ENCODE measurements at places on chromosomes 3 and 15.

DNA sequence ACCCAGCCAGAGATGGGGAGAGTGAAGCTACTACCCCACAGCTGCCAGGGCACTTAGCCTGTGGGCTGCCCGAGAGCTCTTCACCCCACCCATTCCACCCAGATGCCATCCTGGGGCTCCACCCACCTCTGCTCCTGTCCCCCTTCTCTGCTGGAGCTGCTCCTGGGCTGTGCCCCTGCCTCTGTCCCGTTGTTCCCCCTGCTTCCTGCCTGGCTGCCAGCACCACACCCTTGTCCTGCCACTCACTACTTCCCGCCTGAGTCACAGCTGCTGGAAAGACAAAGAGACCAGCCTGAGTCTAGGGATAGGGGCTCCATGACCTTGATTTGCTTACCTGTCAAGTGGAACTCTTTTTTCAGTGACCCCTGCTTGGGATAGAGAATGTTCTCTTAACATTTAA lies 12.4 kb downstream of the GNAI2 start:
- DNase-seq, result peak; percentile 61

DNA sequence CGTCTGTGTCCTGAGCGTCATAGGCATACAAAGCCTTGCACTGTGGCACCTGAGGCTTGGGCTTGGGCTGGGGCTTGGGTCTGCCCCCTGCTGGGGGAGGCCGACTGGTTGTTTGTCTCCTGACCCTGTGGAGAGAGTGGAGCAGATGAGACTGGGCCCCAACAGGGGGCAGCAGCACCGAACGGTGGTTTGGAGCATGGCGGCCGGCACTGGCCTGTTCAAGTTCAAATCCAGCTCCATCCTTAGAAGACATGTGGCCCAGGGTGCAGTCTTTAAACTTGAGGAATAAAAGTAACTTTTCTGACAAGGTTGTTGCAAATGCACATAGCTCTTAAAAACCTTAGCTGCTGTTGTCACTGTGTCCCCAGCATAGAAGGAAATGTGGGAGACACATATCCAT lies 33.3 kb downstream of the CCNB2 start:
- peak; percentile 3 for DNase-seq

- no peak for DNase-seq
Measured at GRCh38 chr3:190340071-190340470, 17.8 kb upstream of the CLDN1 start.

DNA sequence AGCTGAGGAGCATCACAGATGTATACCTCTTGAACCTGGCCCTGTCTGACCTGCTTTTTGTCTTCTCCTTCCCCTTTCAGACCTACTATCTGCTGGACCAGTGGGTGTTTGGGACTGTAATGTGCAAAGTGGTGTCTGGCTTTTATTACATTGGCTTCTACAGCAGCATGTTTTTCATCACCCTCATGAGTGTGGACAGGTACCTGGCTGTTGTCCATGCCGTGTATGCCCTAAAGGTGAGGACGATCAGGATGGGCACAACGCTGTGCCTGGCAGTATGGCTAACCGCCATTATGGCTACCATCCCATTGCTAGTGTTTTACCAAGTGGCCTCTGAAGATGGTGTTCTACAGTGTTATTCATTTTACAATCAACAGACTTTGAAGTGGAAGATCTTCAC lies 3.0 kb downstream of the CCR8 start:
- no peak for DNase-seq

GRCh38 chr3:37254316-37254715 lies 79.9 kb upstream of the LRRFIP2 start:
- DNase-seq, result no peak

DNA sequence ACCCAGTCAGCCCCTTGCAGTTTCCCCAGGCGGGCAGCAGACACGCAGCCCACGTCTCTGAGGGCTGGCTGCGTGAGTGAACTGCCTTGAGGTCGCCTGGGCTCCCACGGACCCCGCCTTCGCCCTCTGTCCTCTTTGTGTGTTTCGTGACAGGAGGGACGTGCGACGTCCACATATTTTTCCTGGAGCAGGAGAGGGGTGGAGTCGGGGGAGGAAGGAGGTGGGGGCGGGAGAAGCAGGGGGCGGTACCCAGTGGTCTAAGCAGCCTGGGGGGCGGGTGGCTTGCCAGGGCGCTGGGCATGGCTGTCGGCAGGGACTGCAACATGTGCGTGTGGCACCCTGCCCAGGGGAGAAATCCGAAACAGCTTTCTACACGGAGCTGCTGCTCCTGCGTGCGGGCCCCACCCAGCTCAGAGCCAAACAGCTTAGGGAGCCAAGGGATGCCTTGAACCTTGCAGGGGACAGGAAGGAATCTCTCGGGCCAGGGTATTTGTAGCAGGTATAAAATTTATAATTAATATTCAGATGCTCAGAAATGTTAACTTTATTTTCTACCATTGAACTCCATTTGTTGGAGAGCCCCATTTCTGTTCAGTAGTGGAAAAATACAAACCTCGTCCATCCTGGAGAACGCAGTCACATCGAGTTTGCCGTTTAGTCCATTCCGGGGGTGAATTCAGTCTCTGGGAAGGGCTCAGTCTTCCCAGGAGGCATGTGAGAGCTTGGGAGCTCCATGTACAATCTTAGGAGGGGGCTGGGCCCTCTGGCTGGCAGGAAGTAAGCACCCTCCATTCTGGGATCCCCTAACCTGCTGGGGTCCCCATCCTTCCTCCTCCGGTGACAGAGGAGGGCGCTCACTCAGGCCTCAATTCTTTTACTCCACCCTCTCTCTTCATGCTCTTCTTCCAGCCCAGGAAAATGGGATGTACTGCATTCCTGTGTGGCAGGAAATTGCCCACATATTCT lies 79.1 kb upstream of the MEF2A start:
- peak; percentile 97 for DNase-seq

DNA sequence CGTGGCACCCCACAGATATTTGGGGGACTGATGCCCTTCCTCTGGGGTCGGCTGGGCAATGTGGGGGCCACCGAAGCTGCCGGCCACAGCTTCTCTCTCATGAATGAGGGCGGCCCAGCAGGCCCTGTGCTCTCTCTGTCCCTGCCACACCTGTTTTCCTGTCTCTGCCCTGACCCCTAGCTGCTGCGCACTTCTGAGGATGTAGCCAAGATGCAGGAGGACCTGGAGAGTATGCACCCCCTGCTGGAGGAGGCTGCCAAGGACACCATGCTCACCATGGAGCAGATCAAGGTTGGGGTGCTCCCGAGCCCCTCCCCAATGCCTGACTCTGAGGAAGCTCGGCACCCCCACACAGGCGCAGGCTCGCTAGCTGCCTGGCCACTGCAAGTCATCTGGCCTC lies 59.7 kb downstream of the SEMA3G start:
- peak; percentile 25 for DNase-seq

GRCh38 chr3:41095702-41096101 lies 103.6 kb upstream of the CTNNB1 start:
- DNase-seq, result no peak

- no peak for DNase-seq
Measured at GRCh38 chr15:52551762-52552161, 17.1 kb downstream of the ARPP19 start.

DNA sequence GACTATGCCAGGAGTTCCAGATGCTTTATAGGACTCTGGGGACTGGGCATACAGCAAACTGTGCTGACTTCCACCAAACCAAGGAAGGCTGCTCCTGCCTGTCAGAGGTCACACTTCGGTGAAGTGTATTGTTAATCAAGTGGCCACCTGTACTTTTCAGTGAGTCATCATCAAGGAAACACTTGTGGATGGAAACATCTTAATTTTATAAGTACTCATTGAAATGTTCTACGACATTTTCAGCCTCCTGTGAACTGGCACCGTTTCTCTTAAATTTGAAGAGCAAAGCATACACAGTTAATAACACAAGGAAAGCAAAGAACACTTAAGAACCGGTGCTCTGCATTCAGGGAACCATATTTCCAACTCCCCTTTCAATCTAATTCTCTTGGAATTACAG lies 801.7 kb upstream of the DPPA4 start:
- no peak for DNase-seq

DNA sequence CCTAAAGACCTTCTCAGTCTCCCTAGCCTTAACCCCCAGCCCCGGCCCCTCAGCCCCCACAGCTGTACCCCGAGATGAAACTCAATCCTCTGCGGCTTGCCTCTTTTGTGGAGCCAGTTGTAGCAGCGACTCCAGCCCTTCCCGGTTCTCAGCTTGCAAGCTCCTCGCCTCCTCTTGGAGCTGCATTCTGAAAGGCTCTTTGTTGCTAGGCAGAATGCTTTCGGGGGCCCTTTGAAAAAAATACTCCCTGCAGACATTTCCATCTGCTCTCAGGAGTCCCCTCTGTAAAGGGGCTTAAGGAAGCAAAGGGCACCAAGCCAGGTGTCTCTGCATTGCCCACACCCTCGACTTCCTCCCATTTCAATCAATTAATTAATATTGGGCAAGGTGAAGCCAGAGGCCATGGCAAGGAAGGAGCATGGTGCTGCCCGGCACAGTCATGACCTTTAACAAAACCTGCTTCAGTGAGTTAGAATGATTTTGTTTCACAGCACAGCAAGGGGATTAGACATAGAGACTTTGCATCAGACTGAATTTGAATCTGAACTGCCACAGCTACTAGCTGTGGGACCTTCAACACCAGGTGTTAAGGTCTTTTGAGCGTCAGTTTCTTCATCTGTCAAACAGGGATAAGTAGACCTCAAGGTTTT lies 65.5 kb downstream of the SRGAP3 start:
- peak; percentile 11 for DNase-seq

- DNase-seq, result no peak
Measured at GRCh38 chr3:10523561-10523960, 18.2 kb upstream of the ATP2B2 start.

- DNase-seq, result peak; percentile 73
Measured at GRCh38 chr3:31077021-31077601, 182.7 kb upstream of the GADL1 start.

- DNase-seq, result no peak
Measured at GRCh38 chr3:120475722-120476377, 25.1 kb upstream of the FSTL1 start.

- no peak for DNase-seq
Measured at GRCh38 chr15:49406352-49407118, 16.5 kb upstream of the FGF7 start.

DNA sequence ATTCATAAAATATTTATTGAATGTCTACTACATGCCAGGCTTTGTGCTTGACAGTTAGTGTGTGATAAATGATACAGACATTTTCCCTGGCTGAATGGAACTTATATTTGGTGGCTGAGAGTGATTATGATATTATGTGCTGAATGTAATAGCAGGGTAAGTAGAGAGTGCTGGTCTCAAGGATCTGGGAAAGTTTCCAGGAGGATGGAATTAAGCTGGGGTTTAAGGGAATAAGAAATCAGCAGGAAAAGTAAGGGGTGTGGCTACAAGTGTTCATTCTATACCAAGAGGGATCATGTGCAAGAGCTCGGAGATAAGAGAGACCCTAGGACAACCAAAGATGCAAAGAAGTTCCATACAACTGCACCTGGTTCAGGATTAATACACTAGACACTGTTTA lies 500.1 kb upstream of the CFAP20DC start:
- DNase-seq, result no peak

DNA sequence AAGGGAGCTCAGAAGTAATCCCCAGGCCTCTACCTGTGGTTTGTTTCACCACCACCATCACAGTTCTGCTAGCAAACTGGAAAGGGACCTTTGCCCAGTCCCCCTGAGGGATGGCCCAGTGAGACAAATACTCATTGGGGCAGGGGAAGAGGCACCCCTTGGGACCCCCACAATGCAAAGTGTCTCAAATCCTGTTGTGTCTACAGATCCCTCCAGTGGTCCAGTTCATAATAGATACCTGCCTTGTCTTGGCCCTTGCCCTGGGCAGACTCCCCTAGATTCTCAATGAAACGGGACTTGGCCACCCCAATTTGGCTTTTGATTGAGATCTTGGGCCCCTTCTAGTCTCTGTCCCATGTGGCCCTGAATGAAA lies 43.8 kb upstream of the RAB6B start:
- DNase-seq, result no peak

- DNase-seq, result no peak
Measured at GRCh38 chr3:41418961-41419691, 219.8 kb downstream of the CTNNB1 start.

- peak; percentile 67 for DNase-seq
Measured at GRCh38 chr15:40776537-40777141, 6.9 kb downstream of the C15orf62 start.

DNA sequence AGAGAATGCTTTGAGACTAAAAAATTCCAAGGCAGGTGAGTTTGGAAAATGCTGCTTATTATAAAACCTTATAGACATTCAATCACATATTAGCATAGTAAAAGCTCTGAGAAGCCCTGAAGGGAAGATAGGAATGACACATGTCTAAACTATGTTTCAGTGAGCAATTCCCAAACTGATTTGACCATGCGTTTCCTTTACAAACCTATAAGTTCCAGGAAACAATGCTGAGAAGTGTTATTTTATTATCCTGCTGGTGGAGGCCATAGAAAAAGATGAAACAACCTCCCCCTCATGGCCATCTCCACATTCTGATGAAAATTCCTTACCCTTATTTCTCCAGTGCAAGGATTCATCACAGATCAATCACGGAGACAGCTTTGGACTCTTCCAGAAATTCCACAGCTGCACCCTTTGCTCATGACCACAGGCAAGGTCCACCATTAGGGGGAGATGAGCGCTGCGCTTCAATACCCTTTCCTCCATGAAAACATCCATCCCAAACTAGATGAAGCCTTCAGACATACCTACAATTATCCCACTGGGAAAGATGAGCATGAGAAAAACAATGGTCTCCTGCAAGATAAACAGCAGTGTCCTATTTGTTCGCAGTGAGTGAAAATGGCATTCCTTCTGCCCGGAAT lies 372.1 kb downstream of the MAGI1 start:
- DNase-seq, result peak; percentile 4

DNA sequence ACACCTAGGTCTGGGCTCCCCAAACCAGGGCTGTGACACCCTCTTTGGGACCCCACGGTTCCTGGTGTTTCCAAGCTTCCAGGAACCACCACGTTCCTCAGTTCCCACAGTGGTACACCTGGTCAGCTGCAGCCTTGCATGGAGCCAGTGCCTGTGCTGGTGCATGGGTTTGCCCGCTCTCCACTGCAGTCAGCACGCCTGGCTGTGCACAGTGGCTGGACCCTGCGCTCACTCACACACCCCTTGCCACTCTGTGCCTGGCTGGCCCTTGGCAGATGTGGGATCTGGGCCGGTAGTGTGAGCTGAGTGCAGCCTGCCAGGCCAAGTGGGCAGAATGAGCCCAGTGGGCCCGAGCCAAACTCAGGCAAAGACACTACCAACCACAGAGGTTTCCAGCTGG lies 48.8 kb downstream of the TCAIM start:
- DNase-seq, result no peak

GRCh38 chr3:42517117-42517516 lies 14.7 kb downstream of the VIPR1 start:
- DNase-seq, result no peak

- no peak for DNase-seq
Measured at GRCh38 chr15:84883916-84884781, at the start of gene SLC28A1. Gene SLC28A1 (plus strand): TSS chr15:84884662. CDS start chr15:84887761, 3,099 bp downstream.

GRCh38 chr3:142912402-142913172 lies 23.7 kb upstream of the PCOLCE2 start:
- peak; percentile 12 for DNase-seq

GRCh38 chr3:10950476-10951294 lies 41.9 kb upstream of the SLC6A1 start:
- peak; percentile 55 for DNase-seq
